ENCODE measurements at places on chromosomes 11 and 22.

GRCh38 chr11:46382646-46383403, 1.4 kb downstream of the MDK start:
- DNase-seq = peak; percentile 67

GRCh38 chr11:102459393-102459792, 6.8 kb upstream of the TMEM123 start:
- no peak for DNase-seq

DNA sequence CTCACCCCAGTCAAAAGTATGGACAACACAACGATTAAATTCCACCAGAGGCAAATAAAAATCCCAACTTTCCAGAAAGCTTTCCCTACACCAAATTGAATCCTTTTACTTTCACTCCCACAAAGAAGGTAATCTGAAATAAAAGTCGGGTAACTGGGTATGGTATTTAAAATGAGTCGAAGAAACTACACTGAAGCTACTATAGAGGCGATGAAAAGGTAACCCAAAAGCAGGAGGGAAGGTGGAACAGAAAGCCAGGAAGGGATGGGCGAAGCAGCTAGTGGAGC, 1.1 kb downstream of the PICALM start:
- no peak for DNase-seq

GRCh38 chr11:20221566-20221965, 61.3 kb upstream of the DBX1 start:
- no peak for DNase-seq

- DNase-seq = no peak
These were observed 54.0 kb upstream of the PITPNB start for GRCh38 chr22:27972732-27973698.

DNA sequence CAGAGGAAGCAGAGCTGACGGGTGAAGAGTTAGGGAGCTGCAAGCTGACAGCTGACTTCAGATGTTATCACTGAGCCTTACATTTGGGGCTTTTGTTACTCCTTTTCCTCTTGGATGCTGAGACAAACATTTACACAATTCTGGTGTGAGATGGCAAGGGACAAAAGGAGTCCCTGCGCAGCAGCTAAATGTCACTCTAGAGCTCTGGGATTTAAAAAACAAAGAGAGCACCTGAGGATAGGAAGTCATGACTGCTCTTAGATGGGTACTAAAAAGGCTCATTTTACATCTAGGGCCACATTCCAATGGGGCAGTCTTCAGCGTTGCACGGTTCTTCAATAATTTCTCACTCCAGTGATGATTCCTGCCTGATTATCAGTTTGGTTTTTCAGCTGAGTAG, 204.5 kb downstream of the RAB38 start:
- DNase-seq = no peak

- DNase-seq = no peak
These were observed 66.5 kb upstream of the PITPNB start for GRCh38 chr22:27985323-27986275.

DNA sequence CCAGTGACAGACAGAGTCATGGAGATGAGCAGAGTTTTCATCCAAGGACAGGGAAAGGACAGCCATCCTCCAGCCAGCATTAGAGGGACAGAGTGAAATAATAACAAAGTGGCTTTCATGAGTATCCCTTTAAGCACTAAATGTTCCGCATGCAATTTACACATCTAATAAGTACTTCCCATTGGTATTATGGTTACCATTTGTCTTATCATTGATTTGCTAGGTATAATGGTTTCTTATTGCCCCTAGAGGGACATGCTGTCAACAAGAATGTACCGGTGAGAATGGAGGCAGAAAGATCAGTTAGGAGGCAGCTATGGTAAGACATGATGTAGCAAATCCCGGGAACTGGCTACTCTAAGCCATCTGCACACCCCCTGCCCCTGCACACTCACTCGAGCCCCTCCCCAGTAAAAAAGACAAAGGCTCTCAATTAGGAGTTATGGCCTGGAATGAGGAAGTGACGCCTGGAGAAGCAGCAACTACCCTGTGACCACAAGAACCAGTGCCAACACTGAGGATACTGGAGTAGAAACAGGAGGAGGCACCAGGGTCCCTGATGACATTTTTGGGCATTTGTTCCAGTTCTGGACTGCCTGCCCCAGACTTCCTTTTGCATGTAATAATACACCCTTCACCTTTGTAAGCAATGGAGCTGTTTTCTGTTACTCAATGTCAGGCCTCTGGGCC, 30.2 kb upstream of the HMGXB4 start:
- no peak for DNase-seq

- DNase-seq = no peak
These were observed 143.3 kb downstream of the DLG2 start for GRCh38 chr11:85483861-85484260.

GRCh38 chr11:71115770-71116692, 136.3 kb downstream of the SHANK2 start:
- no peak for DNase-seq

DNA sequence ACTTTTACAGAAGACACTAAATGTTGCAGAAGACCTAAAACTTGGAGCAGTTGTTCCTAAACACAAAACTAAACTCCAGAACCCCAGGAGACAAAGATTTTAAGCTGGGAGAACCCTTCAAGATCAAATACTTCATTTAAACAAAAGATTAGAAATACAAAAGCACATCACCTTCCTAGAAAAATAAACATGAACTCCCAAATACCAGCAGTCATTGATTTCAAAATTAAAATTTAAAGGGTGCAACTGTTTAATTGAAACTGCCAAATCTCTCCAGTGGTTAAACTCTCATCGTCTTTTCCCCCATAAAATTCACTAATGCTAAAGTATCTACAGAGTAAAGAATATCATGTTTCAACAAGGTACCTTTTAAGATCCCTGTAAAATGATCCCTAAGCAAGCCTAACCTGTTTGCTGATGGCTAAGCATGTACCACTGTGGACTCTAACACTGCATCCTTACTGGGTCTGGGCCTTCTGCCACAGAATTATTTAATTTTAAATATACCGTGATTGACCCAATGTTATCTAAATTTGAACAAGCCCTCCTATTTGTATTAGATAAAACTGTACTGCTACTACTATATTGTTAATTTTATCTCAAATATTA, 53.7 kb upstream of the CCDC34 start:
- DNase-seq = no peak

- no peak for DNase-seq
These were observed 20.6 kb upstream of the YWHAH start for GRCh38 chr22:31923747-31924146.

DNA sequence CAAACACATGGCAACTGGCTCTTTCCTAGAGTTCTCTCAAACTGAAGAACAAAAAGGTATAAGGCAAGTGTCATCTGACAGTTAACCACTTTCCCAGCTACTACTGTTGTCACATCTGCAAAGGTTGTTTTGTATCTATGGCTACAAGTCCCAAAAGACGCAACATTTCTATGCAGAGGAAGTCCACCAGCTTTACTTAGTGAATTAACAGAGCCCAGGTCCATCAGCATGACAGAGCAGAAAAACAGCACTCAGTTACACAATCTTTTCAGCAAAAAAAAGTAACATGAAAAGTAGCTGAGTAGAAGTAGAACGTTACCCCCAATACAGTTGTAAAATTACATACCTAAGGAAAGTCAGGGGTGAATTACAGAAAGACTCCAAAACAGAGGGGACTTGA, 12.1 kb downstream of the CPSF7 start:
- DNase-seq = no peak

- DNase-seq = no peak
These were observed 214.0 kb downstream of the BRD1 start for GRCh38 chr22:49613511-49614270.

GRCh38 chr22:17489101-17489500, 74.2 kb upstream of the SLC25A18 start:
- no peak for DNase-seq

DNA sequence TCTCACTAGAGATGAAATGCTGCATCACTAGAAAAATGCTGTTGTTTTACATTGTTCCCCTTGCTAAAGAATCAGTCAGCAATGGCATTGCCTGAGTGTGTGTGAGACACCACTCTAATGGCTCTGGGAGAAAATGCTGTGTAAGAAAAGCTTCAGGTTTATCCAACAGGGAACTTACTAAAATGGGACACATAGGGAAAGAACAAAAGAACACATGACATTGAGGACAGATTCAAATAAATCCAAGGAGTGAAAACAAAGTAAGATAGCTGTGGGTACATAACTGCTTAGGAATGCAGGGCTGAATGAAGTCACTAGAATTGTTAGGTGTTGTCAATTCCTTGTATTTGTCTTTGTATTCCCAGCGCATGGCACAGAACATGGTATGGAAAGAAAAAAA, 24.2 kb downstream of the BLID start:
- DNase-seq = no peak

GRCh38 chr11:2870969-2871680, 14.4 kb downstream of the CDKN1C start:
- no peak for DNase-seq

DNA sequence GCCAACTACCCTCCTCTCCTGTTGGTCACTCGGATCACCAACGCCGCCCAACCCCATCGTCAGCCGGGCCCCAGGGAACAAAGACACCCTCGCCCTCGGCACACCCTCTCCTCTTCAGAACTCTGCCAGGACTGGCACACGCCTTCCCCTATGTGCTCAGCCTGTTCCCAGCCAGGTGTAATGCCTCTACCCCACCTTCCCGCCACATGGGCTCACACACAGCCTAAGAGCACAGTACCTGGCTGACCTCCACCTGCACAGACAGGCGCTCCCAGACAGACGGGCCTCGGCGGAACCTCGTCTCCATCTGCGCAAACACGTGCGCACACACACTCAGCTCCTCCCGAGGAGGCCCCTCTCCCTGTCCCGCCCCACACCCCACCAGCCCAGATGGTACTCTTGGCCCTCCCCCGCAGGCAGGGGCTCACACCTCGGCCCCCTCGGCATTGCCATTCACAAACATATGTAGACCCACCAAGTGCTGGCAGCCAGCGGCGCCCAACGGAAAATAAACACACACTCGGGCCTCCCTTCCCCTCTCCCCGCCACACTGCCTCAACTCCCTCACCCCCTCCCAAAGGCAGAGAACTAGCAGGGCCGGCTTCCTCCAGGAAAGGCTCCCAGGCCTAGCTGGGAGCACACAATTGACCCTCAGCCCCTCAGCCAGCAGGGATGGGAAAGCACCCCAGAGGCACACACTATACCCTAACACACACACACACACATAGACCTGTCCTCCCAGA, 8.5 kb downstream of the ELFN2 start:
- DNase-seq = no peak

DNA sequence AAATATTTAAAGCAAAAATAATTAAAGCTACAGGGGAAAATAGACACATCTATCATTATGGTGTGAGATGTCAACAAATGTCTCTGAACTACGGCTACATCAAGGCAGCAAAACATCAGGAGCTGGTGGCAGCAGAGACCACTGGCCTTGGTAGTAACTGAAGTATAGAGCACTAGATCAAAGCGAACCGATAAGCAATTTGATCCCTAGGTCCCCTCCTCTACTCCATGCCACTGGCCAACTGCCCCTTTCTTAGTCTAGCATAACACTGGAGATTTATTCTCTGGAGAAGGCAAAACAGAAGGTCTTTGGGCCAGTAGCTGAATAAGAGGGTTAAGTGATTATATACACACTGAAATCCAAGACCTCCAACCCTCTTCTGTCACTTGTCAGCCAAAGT, 13.6 kb upstream of the RAB3IL1 start:
- DNase-seq = no peak

DNA sequence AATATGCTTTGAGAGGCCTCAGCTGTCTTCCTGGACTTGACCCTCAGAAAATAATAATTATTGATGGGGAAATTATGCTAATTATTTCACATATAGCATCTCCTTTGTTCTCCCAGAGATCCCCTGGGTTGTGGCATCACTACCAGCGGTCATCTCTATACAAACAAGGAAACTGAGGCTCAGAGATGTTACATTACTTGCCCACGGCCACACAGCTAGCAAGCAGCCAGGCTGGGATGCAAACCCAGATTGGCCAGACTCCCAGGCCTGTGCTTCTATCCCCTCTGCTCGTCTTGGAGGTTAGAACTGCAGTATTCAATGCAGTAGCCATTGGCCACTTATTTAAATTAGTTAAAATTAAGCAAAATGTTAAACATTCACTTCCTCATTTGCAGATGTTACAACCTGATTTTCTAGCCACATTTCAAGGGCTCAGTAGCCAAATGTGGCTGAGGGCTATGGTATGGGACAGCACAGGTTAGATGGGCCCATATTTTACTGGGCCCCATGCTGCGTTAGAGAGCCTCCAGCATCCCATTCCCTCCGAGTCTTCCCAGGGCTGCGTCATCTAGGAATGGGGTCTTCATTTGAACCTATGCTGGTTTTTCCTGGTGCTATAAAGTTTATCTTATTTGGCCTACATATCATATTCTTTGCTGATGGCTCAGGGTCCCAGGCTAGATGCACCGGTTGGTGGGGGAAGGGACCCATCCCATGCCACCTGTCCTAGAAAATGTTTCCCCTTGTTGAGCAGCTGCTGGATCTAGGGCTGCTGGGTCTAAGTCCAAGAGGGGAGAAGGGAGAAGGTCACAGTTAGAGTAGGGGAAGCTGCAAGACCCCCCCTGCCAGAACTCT, 2.2 kb downstream of the SLC35C1 start:
- DNase-seq = no peak

- no peak for DNase-seq
These were observed 60.9 kb downstream of the KDM2A start for GRCh38 chr11:67179892-67180490.

DNA sequence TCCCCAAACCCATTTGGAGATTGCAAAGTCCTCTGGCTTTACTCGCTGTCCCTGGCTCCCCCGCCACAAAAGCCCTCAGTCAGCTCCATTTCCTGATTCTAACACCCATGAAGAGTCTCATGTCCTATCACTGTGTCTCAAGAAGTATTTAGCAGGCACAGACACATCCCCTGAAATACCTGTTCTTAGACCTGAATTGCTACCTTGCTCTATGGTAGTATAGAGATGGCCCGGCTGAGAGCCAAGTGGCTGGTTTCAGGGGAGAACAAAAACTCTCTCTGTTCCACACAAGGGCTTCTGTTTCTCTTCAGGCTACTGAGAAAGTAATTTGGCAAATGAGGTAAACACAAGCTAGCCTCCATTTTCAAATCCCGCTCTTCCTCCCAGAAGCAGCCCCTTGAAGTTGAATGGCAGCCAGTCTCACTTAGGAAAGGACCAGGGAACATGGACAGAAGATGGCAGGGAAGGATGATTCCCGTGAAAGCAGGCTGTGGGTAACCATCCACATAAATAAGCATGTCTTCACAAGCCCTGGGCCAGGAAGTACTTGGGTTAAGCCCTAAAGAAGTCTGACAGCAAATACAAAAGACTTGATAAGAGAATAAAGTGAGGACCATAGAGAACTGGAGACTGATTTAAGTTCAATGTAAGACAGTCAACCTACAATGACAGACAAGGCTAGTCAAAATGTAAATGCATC, 137.8 kb downstream of the C11orf58 start:
- no peak for DNase-seq

- DNase-seq = no peak
These were observed 15.0 kb downstream of the RBX1 start for GRCh38 chr22:40965936-40966725.
